ENCODE measurements at places on chromosomes 11 and 22.

- no peak for DNase-seq
These were observed 25.5 kb downstream of the FCHSD2 start for GRCh38 chr11:73116636-73117035.

- DNase-seq: no peak
These were observed 299.4 kb upstream of the ANO5 start for GRCh38 chr11:21893565-21893867.

DNA sequence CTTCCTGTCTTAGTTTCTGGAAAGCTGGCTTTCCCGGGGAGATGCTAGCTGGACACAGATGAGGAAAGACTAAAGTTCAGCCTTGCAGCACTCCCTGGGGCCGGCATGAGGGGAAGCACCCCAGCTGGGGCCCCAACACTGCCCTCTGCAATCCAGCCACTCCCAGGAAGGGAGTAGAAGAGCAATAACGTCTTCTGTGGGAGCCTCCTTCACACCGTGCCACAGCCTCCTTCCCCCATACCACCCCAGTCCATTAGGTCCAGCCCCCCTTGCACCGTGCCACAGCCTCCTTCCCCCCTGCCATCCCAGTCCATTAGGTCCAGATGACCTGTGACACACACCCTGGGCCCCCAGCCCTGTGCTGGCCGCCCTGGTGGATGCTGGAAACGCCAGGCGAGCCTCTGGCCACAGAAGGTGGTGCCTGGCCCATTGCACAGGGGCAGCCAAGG lies 44.1 kb upstream of the PRDM11 start:
- no peak for DNase-seq

DNA sequence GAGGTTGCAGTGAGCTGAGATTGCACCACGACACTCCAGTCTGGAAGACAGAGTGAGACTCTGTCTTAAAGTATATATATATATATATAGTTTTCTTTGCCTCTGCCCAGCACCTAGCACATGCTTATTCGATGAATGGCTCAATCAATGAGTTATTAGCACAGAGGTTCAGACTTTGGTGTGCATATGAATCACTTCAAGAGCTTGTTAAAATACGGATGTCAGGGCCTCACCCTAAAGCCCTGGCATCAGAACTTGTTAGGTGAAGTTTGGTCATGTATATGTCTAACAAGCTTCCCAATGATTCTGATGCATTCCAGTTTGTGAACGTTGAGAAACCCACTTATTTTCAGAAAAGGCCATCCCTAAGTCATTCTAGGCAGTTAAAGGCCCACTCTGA lies 21.8 kb upstream of the TMEM86A start:
- no peak for DNase-seq

GRCh38 chr11:2574553-2575535 lies 125.0 kb downstream of the KCNQ1OT1 start:
- no peak for DNase-seq
